ENCODE measurements at places on chromosomes 11 and 22.

DNA sequence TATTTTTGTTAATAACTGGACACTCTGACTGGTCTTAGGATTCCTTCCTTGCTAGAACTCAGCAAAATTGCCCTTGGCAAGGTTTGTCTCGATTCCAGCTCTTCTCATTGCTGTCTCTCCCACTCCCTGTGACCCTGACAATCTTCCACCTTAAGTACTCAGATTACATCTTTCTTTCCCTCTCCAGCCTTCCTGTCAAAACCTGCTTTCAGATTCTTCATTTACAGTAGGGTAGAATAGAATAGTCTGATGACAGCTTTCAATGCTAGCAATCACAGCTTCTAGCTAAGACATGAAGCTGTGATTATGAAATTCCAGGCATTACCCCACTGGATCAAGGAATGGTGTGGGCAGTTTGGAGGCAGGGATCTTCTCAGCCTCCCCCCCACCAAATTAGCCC lies 39.2 kb upstream of the LMO2 start:
- DNase-seq, result no peak

DNA sequence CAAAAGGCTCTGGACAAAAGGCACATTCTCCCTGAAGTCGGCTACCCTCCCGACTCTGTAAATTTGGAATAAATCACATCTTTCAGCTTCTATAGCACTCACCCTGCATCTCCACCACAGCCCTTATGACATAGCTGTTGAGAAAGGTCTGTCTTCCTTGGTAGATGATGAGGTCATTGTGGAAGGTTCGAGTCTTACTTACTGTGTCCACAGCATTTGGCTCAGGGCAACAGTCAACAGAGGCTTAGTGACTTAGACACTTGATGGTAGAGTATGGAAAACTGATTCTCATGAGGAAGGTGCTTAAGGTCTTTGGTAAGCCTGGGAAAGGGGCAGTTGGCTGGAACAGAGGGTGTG lies 45.6 kb downstream of the PTPRJ start:
- DNase-seq, result no peak

DNA sequence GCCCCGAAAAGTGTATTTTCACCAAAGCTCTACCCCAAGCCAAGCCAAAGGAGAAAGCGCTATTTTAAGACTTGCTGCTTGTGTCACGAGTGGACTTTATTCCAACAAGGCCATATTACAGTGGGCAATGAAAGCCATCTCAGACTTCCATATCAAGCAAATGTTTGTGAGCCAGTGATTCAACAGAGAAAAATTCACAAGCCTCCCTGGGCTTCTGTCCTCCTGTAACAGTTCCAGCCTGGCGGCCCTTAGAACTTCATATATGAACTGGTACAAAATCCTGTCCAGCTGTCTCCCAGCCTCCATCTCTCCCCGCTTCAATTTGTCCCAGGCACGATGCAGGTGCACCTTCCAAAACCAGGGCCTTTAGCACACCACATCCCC lies 11.2 kb downstream of the LARGE1 start:
- DNase-seq, result peak; percentile 57

GRCh38 chr11:64976651-64977050 lies 4.7 kb upstream of the MAJIN start:
- no peak for DNase-seq

DNA sequence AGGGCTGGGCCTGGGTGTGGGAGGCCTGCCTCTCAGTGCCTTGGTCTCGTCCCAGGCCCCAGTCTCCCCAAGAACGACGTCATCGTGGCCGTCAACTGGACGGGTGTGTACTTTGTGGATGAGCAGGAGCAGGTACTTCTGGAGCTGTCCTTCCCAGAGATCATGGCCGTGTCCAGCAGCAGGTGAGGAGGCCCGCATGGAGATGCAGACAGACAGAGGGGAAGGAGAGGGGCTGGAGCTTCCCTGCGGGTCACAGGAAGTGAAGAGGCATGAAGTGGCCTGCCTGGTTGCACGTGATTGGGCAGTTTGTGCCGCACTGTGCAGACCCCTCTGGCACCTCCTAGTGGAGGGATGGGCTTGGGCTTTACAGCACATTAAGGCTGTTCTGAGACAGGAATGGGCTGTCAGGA lies 70.4 kb downstream of the MYO7A start:
- DNase-seq, result peak; percentile 5

GRCh38 chr11:16194566-16194965 lies 161.8 kb downstream of the SOX6 start:
- no peak for DNase-seq

GRCh38 chr11:125433454-125434121 lies 62.5 kb downstream of the FEZ1 start:
- DNase-seq, result peak; percentile 74

DNA sequence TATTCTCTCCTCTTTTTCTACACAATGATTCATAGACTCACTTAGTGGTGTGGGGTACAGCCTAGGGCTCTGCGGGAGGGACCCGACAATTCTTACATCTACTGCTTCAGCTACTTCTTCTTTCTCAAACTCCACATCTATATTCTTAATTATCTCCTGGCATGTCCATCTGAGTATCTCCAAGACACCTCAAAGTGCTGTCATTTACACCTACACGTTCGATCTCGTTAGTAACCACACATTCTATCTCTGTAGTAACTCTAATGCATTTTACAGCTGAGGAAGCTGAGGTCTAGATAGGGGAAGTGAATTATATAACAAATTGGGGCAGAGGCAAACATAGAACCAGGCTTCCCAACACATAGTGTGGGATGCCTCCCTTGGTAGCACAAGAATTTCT lies 27.7 kb upstream of the RRM1 start:
- DNase-seq, result no peak

- DNase-seq, result peak; percentile 22
These were observed 33.4 kb downstream of the FDX1 start for GRCh38 chr11:110463153-110463552.

GRCh38 chr11:110050201-110050506 lies 43.0 kb upstream of the ZC3H12C start:
- no peak for DNase-seq

- DNase-seq, result no peak
These were observed 42.5 kb downstream of the SFI1 start for GRCh38 chr22:31538815-31539214.

DNA sequence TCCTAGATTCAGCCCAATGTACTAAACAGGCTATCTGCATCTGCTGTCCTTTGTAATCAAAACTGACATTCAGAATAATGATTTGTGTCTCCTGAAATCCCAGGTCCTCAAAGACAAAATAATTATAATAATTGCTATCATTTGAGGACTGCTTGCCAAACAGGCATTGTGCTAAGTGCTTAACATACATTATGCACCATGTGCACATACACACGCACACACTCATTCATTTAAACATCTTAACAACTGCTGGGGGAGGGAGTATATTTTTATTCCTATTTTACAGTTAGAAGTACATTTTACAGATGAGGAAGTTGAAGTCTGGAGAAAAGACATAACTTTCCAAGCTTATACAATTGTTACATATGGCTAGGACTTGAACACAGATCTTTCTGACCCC lies 308.0 kb upstream of the ZC3H12C start:
- no peak for DNase-seq

GRCh38 chr22:44870021-44870420 lies 117.6 kb downstream of the ARHGAP8 start:
- DNase-seq, result peak; percentile 71

DNA sequence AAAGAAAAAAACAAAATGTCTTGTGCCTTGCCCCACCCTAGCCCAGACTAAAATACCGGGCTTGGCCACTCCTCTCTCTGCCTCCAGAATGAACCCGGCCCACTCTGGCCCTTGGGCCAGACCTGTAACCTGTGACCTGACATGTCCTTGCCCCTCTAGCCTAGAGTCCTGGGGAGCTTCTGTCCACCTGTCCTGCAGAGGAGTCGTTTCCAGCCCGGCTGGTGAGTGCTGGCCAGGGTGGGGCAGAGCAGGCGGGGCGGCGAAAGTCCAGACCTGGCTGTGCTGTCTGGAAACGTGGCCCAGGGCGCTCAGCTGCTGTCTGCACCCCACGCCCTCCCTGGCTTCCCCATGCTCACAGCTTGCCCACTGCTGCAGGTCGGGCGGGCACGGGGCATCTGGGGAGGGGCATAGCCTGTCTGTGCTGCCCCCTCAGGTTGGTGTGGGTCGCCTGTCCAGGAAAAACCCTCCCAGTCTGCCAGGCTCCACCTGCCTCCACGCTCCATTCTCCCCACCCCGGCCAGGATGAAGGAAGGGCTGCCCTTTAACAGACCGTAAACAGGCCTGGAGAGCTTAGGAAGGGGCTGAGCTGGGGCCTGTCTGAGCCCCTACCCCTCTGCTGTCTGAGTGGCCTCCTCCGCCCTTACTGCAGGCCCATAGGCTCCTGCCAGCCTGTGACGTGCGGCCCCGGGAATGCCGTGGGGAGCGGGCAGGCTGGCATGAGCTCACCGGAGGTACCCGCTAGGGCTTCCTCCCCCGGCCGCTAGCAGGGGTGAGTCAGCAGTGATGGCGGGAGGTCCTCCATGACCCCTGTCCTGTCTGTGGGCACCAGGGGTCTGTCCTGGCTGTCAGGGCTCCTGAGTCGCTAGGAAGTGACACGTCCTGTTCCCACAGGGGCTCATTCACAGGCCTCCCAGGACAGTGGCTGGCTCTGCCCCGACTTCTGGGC lies 1.9 kb downstream of the CD151 start:
- peak; percentile 99 for DNase-seq

- peak; percentile 13 for DNase-seq
These were observed 481.7 kb upstream of the CADM1 start for GRCh38 chr11:115985896-115986295.

DNA sequence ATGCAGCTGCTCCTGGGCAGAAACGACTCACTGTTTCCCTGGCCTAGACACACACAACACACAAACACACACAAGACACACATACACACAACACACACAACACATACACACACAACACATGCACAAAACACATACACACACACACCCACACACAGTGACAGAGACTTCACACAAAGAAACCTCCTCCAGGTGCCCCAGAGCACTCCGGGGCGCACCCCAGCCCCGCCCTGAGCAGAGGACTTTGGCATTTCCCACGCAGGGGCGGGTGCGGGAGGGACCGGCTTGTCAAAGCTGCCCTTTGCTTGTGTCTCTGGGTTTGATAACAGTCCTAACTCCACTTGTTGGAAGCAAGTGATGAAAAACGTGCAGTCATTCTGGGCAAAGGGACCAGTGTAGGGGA lies 6.5 kb downstream of the APOBEC3A start:
- no peak for DNase-seq

DNA sequence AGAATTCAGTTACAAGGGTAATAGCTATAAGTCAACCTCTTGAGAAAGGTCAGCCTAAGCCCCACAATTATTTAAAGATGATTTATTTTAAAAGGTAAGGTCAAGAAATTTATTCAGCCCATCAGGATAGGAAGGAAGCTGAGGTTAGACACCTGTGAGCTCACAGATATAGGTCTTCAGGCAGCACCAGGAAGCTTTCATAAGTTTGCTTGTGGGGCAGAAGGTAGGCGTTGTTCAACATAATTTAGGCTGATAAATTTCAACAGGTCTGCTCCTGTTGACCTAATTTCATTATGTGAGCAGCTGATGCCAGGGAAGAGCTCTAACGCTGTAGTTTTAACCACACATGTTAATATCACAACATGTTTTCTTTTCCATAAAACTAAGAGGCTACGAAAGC lies 118.1 kb upstream of the APOA1 start:
- DNase-seq, result no peak

GRCh38 chr11:115931548-115932083 lies 427.4 kb upstream of the CADM1 start:
- no peak for DNase-seq

GRCh38 chr11:78265326-78265725 lies 76.6 kb downstream of the USP35 start:
- DNase-seq, result peak; percentile 37

DNA sequence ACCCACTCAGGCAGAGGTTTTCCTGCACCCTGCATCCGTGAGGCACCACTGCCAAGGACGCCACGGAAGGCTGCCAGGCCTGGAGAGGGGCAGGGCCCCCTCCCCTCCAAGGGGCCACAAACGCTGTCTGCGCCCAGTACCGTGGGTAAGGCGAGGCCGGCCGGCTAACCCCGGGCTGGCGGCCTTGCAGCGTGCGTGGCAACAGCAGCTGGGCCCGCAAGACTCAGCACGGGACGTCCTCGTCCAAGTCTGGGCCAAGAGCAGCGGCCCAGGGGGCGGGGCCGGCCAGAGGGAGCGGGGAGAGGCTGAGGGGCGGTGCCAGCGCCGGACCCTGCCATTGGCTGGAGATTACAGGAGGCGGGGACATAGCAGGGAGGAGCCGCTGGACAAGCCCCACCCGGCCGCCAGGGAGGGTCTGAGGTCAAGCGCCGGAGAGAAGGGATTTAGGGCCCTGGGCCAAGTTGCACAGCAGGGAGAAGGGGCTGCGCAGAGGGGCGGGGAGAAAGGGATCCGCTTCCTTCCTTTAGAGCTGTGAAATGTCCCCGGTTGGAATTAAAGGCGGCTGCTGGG lies 16.0 kb downstream of the SLC43A1 start:
- DNase-seq, result peak; percentile 83

- peak; percentile 74 for DNase-seq
These were observed 6.0 kb upstream of the OR5B21 start for GRCh38 chr11:58513747-58514367.

DNA sequence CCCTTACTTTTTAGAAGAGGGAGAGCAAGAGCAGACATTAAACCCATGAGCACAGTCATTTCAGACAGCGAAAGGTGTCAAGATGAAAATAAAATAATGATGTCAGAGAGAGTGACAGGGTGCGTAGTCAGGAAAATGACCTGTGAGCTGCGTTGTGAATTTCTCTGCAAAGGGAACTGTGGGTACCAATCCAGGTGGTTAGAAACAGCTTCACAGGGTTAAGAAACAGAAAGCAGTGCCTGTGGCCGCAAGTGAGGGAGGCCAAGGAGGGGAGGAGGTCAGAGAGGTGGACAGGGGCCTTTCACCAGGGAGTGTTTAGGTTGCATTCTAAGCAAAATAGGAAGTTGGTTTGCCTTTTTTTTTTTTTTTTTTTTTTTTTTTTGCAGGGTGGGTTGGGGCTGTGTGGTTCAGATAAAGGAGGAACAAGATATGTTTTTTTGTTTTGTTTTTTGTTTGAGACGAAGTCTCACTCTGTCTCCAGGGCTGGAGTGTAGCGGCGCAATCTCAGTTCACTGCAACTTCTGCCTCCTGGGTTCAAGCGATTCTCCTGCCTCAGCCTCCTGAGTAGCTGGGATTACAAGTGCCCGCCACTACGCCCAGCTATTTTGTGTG lies 7.9 kb downstream of the TIGD3 start:
- DNase-seq, result no peak

DNA sequence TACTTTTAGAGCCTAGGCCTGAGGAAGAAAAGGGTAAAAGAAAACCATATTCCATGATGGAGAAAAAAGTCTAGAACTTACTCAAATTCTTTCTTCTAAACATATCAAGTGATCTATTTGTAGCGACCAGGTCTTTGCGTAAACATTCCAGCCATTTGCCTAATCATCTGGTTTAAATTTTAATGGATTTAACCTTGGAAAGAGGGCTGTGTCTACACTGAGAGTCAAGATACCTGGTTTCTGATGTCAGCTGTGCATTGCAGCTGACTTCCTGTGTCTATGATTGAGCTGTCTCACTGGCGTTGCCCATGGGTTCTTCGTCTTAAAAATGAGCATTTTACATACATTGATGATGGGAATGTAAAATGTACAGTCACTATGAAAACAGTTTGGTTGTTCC lies 10.0 kb upstream of the TMEM123 start:
- no peak for DNase-seq
